HCEC 1CT (cell line): ENCODE measurements at places on chromosomes 7 and 10.

- DNase-seq, result no peak
Measured at GRCh38 chr7:112283382-112283910, 77.0 kb downstream of the ZNF277 start.

DNA sequence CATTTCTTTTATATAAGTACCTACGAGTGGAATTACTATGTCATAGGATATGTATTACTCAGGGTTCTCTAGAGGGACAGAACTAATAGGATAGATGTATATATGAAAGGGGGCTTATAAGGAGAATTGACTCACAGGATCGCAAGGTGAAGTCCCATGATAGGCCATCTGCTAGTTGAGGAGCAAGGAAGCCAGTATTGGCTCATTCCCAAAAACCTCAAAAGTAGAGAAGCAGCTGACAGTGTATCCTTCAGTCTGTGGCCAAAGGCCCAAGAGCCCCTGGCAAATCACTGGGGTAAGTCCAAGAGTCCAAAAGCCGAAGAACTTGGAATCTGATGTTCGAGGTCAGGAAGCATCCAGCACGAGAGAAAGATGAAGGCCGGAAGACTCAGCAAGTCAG, 59.8 kb downstream of the GALNT17 start:
- no peak for DNase-seq

GRCh38 chr7:44145969-44146911, 5.1 kb upstream of the MYL7 start:
- DNase-seq, result peak; percentile 36

GRCh38 chr7:47580175-47580706, 1.7 kb downstream of the TNS3 start:
- no peak for DNase-seq

- DNase-seq, result no peak
Measured at GRCh38 chr10:129023082-129023481, 444.0 kb upstream of the MGMT start.

GRCh38 chr7:51308696-51309095, 7.9 kb downstream of the COBL start:
- DNase-seq, result no peak

DNA sequence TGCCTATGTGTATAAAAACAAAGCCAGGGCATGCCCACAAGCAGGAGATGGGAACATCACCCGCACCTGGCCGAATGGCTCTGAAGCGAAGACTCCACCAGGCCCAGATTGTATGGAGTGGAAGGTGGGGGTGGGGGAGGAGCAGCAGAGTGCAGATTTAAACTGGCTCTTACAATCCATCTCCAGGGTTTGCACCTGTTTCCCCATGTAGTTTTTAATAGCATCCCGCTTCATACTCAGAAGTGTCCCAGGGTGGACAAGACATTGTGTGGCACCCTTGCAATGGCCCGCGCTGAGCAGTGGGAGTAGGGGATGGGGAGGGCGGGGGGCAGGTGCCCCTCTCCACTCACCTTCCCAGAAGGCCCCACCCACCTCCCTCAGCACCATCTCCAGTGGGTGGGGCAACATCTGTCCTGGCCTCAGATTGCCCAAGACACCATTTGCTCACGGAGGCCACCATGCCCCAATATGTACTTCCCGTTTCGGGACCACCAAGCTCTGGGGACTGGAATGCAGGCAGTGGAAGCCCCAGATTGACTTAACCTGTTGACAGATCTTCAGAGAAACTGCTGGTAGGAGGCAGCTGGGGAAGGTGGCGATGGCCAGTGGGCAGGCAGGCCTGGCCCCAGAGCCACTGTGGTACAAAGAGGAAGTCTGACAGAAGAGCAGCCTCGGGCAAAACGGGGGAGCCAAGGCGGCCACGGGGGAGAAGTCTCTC, 23.0 kb downstream of the VSIR start:
- no peak for DNase-seq

DNA sequence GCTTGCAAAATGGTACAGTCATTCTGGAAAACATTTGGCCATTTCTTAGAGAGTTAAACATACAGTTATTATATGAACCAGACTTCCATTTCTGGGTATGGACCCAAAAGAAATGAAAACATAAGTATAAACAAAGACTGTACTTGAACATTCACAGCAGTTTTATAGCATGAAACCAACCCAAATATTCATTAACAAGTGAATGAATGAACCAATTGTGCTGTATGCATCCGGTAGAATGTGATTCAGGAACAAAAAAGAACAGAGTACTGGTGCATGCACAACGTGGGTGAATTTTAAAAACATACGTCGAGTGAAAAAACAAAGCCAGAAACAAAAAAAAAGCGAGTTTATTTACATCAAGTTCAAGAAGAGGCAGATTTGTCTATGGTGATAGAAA, 1085.8 kb upstream of the AUTS2 start:
- no peak for DNase-seq

- DNase-seq, result no peak
Measured at GRCh38 chr10:98416606-98417388, 1.8 kb upstream of the PYROXD2 start.

- DNase-seq, result no peak
Measured at GRCh38 chr7:156305351-156305750, 335.2 kb upstream of the RNF32 start.

DNA sequence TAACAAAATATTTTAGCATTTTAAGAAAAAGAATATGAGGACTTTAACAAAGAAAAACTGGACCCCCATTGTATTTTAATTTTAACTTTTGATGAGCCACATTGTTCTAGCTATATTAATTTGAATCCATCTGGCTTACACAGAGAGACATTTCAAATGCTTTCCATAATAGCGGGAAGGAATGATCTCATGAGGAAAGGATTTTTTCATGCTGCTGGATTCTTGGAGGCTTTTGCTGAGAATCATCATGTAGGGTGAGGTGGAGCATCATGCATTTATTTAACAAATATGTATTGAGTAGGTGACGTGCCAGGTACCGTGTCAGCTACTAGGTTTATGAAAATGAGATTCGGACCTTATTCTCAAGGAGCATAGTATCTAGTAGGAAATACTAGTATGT, 1006.3 kb downstream of the SORCS1 start:
- DNase-seq, result no peak

DNA sequence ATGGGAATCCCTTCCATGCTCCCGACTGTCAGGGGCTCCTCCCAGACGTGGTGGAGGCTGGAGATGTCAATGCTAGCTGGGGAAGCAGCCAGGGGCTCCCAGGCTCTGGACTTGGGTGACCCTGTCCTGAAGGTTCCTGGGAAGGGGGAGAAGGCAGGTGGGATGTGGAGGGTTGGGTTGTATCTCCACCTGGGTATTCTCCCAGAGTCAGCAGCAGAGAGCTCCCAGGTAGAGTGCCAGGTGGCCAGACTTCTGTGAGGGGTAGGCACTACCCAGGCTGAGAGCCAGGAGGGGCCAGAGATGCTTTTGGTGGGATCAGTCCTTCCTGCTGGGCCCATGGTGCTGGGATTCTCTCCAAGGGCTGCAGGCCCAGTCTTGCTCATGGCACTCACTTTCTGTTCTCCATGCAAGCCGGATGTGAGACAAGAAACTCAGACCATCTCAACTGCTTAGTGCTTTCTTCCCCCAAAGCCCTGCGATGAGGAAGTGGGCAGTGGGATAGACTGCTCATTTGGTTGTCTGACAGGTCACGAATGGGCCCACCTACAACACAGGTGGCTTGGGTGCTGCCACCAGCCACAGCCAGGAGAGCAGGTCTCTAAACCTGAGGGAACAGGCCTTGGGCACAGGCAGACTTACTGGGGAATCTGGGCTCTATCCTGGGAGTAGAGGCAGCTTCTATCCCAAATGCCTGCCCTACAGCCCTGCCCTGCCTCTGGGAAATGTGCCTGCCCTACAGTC, 52.5 kb upstream of the CAMK2B start:
- DNase-seq, result no peak

DNA sequence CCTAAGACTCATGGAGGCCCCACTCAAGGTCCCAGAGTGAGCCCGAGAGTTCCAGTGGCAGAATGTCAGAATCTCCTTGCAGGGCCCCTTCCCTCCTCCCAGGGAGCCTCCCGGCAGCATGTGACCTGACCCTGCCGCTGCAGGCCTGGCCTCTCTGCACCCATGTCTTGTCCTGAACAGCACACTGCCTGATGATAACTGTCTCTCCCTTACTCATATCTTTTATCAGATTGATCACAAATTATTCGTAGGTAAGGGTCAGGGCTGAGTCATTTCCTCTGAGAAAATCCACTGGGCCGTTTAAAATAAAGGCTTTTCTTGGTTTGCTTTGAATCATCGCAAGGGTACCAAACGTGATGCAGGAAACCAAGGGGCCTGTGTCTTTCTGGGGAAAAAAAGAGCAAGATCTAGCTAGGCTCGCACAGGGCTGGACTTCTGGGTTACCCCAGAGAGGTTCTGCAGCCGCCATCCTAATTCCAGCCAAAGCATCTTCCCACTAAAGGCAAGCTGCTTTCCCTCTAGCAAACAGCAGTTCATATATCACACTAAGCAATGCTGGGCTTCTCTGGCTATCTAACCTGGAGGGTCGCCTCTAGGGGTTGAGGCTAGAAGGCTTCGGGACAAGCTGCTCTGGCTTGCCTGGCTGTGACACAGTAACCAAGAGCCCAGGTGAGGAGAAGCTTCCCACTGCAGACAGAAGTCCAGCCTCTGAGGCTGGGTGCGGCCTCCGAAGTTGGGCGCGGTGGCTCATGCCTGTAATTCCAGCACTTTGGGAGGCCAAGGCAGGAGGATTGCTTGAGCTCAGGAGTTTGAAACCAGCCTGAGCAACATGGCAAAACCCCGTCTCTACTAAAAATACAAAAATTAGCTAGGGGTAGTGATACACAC, 104.9 kb downstream of the SPDYE5 start:
- peak; percentile 22 for DNase-seq

- DNase-seq, result no peak
Measured at GRCh38 chr10:34628174-34628796, 186.8 kb downstream of the PARD3 start.

- no peak for DNase-seq
Measured at GRCh38 chr10:1454951-1455350, 282.4 kb downstream of the ADARB2 start.

DNA sequence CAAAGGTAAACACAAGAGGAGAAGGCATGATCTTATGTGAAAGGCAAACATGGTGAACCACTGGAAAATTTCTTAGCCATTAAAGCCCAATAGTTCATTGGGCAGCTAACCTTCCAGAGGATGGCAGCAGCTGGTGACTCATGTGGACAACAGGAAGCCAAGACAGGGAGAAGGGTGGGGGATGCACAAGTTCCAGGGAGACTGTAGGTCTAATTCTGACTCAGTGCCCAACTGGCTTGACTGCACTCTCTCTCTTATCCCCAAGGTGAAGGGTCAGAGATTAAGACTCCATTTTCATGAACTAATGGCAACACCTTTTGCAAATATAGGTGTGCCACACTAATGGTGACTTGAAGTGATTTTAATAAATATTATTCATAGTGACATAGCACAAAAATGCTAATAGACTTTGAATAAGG, 47.9 kb upstream of the SLC35B4 start:
- DNase-seq, result peak; percentile 88

- peak; percentile 42 for DNase-seq
Measured at GRCh38 chr10:68092512-68092911, 16.8 kb upstream of the MYPN start.

- DNase-seq, result no peak
Measured at GRCh38 chr10:77837925-77838595, 88.5 kb downstream of the DLG5 start.

- DNase-seq, result no peak
Measured at GRCh38 chr10:129993621-129994020, 29.5 kb upstream of the EBF3 start.

GRCh38 chr7:45229156-45229920, 71.7 kb downstream of the RAMP3 start:
- DNase-seq, result no peak

- no peak for DNase-seq
Measured at GRCh38 chr10:120505056-120505455, 48.0 kb downstream of the PLPP4 start.

GRCh38 chr7:30750683-30751650, 968 bp upstream of the INMT start:
- DNase-seq, result peak; percentile 95

- no peak for DNase-seq
Measured at GRCh38 chr7:1953199-1954190, 279.2 kb downstream of the MAD1L1 start.

GRCh38 chr10:121527690-121528089, 70.6 kb downstream of the FGFR2 start:
- DNase-seq, result no peak

DNA sequence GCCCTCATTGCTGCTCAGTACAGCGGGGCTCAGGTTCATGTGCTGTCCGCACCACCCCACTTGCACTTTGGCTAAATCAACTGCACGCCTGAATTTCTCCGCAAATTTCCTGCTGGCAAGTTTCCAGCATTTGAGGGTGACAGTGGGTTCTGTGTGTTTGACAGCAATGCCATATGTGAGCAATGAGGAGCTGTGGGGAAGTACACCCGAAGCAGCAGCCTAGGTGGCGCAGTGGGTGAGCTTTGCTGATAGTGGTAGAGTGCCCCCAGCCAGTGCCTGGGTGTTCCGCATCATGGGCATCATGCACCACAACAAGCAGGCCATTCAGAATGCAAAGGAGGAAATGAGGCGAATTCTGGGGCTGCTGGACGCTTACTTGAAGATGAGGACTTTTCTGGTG, 103.9 kb upstream of the POT1 start:
- no peak for DNase-seq

DNA sequence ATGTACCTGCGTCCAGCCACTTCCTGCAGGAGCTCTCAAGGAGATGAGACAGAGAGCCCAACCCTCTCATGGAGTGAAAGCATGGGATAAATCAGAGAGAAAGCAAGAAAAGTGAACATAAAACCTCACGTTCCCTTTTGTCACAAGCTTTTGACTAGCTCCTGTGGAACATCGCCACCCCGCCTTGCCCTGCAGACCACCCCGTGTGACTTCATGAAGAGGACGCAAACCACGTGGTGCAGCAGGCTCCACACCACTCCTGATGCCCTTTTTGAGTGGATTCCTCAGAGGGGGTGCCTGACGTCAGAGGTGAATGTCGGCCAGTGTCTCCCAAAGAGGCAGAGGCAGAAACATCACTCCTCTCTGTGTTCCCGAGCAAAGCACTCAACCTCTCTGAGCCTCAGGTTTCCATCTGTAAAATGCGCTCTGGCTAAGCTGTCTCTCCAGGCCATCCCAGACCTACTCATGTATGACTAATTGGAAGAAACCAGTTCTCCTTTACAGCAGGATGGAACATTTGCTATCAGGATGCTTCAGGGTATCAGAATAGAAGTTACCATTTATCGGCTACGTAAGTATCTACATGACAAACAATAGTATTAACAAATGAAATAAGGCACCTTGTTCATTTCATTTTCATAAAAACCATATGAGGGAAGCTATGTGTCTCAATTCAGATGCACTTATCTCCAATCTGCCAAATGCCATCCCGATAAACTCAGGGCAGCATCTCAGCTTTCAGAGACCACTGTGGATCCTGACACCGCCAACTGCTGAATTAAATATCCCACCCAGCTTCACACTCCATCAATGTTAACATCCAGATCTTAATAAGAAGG, 5.3 kb downstream of the ZNF488 start:
- DNase-seq, result no peak

DNA sequence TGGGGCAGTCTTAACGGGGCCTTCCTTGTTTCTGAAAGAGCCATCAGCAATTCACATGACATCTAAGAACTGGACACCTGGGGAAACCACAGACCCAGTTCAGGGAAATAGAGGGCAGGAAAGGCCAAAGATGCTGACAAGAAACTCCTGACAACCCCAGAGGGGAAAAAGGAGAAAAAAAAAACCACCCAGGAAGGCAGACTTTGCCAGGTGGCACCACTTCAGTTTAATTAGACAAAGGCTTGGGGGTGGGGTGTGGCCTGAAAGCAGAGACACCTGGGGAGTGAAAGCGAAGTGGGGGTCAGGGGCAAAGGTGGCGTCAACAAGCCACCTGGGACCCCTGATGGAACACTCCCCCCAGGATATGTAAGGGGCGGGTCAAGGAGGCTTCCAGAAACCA, 53.6 kb downstream of the RAB11FIP2 start:
- no peak for DNase-seq

GRCh38 chr7:147829016-147829415, 761.5 kb upstream of the C7orf33 start:
- no peak for DNase-seq
